EH (cell line): ENCODE measurements at places on chromosomes 11 and 22.

DNA sequence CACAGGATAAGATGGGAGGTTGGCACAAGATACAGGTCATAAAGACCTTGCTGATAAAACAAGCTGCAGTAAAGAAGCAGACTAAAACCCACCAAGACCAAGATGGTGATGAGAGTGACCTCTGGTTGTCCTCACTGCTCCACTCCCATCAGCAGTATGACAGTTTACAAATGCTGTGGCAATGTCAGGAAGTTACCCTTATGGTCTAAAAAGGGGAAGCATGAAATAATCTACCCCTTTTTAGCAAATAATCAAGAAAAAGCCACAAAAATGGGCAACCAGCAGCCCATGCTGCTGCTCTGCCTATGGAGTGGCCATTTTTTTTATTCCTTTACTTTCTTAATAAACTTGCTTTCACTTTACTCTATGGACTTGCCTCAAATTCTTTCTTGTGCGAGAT lies 8.7 kb upstream of the PIWIL4 start:
- no peak for DNase-seq

GRCh38 chr22:35330258-35330861 lies 30.7 kb downstream of the TOM1 start:
- peak; percentile 87 for DNase-seq

GRCh38 chr11:115379528-115379927 lies 124.7 kb downstream of the CADM1 start:
- DNase-seq, result no peak

DNA sequence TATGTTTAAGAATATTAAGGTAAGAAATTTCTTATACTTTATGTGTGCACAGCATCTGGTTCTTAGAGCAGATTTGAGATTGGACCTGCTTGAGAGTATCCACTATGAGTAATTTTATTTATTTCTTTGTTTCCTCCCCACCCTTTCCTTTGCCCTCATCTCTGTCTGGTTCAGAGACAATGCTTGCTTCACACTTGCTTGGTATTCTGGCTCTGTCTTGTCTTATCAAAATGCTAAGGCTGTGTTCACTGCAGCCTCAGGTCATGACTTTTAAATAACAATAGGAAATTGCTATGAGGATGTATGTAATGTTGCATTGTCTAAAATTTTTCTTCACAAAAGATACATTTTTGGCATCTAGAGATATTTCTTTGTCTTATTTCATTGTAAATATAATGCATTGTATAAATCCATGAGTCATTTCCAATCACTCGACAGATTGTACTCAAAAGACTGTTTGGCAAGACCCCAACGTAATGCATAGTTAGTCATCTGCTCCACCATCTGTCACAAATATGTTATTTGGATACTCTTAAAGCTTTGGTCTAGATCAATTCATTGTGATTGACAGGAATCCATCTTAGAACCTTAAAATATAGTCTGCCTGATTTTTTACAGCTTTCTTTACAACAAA lies 395.7 kb downstream of the AASDHPPT start:
- no peak for DNase-seq

DNA sequence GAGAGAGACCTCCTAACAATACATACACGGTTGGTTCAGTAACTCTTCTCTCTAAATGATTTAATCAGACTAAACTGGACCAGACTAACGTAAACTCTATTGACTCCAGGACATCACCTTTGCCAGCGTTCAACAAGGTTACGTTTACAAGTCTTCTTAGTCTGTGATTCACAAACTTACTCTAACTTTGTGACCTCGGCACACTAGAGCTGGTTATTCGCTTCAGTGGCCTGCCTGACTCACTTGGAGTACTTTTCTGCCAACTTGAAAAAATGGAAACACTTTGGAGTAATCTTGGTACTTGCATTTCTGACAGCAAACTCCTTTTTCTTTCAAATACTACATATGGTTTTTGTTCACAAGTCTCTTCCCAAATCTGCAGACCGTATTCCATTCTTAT lies 26.2 kb downstream of the MTMR2 start:
- DNase-seq, result peak; percentile 36

DNA sequence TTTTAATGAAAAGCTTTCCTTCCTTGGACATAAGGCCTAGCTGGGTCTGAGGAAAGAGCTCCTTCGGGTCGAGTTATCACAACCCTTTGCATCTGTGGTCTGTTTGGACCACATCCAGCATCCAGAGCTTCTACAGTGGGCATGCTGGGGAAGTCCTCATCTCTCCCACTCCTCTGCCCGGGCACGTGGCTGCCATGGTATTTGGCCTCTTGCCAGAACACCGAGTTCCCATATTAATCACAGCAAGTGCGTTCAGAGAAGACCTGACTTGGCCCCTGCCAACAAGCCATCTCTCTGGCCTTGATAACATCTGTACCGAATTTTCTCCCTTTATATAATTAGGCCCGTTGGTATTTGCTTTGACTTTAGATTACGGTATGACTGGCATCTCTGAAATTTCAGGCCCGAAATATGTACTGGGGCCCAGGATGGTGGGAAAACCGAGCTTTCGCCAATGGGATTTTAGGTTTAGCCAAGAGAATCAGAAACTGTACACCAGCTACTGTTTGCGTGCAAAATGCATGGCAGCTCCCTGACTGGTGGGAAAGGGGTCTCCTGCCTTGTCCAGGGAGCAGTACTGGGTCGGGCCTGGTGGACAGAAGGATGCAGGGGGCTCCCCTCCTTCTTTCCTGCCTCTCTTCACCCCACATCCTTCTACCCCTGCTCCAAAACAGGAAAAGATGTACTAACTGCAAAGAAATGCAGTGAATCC lies 90.0 kb downstream of the MICAL2 start:
- peak; percentile 99 for DNase-seq

- peak; percentile 72 for DNase-seq
These were observed 487 bp upstream of the LIPT2 start for GRCh38 chr11:74493791-74494630.
